Diencephalon (tissue), 1 donor: ENCODE measurements at places on chromosomes 2 and 18. TPM values are rescaled to one million over a fixed set of nuclear protein-coding genes. Genes with fewer than 3 reads are reported as not detected.

Gene STPG4
- not detected for total RNA-seq

Gene C2orf92
- total RNA-seq, result 8.1 TPM

Gene CSRNP3
- total RNA-seq, result 255 TPM

Gene AGFG1
- total RNA-seq, result 76.4 TPM

Gene SP5
- total RNA-seq, result 2.3 TPM
